ENCODE measurements at places on chromosomes 5 and 9.

GRCh38 chr5:112316006-112316405 lies 103.1 kb downstream of the EPB41L4A start:
- DNase-seq, result no peak

GRCh38 chr5:172845154-172845553 lies 11.1 kb downstream of the ERGIC1 start:
- no peak for DNase-seq

DNA sequence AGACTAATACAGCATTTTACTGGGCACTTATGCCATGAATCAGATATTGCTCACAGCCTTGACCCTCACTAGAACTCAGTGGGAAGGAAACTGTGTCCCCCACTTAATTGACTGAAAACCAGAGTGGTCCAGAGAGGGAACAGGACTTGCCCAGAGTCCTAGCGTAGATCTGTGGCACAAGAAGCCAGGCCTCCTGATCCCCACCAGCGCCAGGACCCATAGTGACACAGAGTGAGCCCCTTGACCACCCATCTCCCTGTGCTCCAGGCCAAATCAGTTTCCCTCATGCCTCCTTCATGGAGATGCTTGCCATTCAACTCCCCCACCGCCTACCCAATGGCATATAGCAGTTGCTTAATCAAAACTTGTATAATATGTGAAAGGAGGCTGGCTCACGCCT lies 8.3 kb downstream of the KIF12 start:
- DNase-seq, result no peak

GRCh38 chr5:40490464-40491111 lies 189.1 kb upstream of the PTGER4 start:
- DNase-seq, result no peak

DNA sequence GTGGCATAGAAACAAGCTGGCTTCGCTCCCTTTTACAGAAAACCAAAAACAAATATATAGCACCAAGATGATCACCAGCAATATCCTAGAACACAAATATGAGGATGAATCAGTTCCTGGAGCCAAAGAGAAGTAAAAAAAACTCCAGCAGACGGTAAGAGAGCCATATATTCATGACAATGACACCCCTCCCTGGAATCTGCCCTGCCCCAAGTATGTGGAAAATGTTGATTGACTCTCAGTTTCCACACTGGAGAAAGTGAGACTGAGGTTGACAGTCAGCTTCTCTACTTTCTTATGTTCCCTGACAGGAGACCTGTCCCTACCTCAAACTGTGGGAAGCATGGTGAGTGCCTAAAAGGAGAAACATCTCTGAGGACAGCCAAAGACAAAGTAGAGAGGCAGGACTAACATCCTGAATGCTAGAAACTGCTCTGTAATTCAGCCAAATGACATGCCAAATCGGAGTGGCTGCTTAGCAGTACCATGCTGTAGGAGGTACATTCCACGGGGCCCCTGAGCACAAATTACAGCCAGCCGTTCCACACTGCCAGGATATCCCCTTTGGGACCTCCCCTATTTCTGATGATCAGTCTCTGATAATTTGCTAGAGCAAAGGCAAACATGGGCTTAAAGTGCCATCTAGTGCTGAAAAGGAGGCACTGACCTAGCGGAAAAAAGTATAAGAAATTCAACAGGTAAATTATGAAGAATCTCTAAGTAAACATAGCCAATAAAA lies 424.0 kb upstream of the RGMB start:
- no peak for DNase-seq
